ENCODE measurements at places on chromosomes 6 and 20.

DNA sequence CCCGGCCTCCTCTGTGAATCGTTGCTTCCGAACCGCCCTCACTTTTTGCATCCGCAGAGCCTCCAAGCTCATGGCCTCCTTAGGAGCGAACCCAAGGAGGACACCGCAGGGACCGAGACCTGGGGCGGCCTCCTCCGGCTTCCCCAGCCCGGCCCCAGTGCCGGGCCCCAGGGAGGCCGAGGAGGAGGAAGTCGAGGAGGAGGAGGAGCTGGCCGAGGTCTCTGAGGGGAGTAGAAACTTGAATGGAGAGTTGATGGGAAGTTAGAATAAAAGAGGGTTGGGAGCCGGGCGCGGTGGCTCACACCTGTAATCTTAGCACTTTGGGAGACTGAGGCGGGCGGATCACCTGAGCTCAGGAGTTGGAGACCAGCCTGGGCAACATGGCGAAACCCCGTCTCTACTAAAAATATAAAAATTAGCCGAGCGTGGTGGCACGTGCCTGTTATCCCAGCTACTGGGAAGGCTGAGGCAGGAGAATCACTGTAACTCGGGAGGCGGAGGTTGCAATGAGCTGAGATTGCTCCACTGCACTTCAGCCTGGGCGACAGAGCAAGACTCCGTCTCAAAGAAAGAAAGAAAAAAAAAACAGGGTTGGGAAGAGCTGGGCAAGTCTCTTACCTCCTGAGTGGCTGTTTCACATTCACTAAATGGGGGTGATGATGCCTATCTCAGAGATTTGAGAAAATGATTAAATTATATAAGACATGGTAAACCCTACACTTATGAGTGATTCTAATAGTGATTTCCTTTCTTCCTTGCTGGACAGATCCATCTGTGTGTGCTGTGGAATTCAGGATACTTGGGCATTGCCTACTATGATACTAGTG, 805 bp downstream of the MSH5 start:
- no peak for DNase-seq

DNA sequence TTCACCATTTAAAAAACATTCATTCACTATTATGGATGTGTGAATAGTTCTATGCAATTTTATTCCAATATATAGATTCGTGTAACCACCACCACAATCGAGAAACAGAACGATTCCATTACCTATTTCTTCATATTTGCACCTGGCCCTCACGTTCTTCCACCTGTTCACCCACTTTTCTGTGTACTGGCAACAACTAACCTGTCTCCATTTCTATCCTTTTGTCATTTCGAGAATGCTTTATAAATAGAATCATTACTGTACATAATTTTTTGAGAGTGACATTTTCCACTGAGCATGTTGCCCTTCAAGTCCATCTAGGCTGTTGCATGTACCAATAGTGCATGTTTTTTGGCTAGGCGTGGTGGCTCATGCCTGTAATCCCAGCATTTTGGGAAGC, 23.2 kb upstream of the STX11 start:
- DNase-seq = no peak

GRCh38 chr6:14118091-14118439, 493 bp downstream of the CD83 start:
- peak; percentile 21 for DNase-seq

GRCh38 chr6:144920391-144920961, 635.3 kb downstream of the UTRN start:
- DNase-seq = no peak

DNA sequence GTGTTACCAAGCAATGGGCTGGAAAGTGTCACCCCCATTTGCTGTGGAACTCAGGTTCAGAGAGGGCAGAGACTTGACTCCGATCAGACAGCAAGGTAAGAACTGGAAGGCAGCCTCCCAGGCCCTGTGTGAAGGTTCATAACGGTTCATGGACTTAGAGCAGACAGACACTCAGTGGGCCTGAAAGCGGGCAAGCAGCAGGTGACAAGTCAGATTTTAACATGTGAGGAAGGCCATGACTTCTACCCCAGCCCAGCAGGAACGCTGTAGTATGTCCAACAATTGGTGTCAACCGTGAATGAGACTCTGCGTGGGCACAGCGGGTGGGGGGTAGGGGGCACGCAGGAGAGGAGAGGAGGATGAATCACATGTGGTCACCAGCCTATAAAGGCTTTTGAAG, 217.6 kb upstream of the SNX9 start:
- no peak for DNase-seq

DNA sequence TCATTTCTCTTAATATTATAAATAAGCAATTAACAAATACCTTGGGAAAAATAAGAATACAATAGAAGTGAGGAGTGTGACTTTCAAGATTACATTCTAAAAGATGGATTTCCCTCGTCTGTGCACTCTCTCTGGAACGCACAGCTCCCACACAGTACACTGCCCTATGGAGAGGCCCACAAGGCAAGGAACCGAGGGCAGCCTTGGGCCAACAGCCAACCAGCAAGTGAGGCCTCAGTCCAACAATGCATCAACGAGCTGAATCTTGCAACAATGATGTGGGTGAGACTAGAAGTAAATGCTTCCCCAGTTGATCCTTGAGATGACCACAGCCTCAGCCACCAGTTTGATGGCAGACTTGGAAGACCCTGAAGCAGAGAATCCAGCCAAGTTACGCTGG, 34.5 kb upstream of the AVP start:
- no peak for DNase-seq

DNA sequence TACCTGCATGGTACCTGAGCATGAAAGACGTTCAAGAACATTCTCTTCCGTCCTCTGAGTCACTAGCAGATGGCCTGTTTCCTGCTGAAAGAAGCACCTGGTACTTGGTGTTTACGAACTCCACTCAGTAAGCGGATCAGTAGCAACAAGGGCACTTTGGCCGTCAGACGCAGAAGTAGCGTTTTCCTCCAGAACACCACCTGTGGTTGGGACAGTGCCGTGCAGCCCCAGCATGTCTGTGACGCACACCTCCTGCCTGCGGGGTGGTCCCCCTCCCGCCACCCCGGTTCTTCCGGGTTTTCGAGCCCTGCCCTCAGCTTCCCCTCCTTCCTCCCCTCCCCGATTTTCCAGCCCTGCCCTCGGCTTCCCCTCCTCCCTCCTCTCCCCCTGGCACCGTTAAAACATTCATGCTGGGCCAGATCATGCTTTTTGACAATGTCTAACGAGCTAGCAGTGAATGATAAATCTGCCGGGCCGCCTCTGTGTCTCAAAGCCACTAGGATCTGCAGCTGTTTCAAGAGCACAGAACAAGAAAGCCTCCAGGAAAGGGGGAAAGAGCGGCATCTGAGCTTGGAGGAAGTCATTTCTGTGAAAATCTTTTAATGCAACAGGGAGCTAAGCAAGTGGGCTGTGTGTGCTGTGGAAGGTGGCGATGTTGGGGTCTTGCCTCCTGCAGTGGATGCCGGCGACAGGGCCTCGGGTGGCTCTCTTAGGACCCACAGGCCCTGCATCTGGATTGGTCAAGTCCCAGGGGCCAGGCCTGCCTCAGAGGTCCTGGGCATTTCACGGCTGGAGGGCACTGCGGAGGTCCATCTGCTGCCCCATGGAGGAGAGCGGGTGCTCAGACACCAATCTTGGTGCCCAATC, 207.9 kb downstream of the ERMARD start:
- peak; percentile 8 for DNase-seq

DNA sequence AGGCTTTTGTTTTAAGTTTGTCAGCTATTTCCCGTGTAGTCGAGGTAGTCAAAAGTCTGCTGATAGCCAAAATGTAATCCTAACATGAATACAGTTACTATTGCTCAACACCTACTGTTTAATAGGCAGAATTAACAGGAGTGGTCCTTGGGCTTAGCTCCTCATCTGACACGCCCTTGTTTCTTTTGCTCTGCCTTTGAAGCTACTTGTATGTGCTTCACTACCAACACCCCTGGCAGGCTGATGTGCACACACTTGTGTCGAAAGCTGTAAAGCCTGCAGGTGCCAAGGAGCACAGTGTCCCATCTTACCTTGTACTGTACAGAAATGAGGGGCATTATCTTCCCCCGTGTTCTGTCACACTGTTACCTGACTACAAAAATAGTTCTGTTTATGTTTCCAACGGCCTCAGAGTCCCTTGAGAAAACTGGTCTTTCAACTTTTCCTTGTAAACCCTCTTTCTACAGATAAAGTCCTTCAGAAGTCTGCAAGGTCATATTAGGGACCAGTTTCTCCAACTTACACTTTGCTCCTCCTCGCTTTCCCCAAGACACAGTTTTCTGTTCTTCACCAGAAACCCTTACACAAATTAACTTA, 9.3 kb downstream of the SDHAF4 start:
- no peak for DNase-seq

DNA sequence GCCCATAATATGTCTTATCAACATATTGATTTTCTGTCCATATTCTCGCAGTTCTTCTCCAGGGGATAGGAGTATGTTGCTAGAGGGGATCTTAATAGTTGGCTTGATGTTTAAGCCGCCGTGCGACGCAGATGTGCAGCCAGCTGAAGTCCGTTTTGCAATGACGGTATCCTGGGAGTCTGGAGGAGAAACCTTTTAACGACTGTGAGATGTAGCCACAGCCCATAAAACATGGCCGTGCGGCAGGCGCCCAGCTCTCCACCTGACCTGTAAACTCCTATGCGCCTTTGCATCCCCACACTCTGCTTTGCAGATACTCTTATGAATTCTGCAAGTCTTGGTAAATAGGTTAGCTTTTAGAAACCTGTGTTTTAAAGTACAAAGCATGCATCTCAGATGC, 36.9 kb downstream of the BMP6 start:
- DNase-seq = no peak

- no peak for DNase-seq
Observed at GRCh38 chr20:18195931-18196330, 58.3 kb downstream of the KAT14 start.

- DNase-seq = no peak
Observed at GRCh38 chr20:42565235-42565995, 624.3 kb downstream of the PTPRT start.

GRCh38 chr6:16450821-16451220, 212.4 kb downstream of the GMPR start:
- DNase-seq = no peak

GRCh38 chr20:18738055-18738454, 75.5 kb upstream of the SCP2D1 start:
- no peak for DNase-seq

DNA sequence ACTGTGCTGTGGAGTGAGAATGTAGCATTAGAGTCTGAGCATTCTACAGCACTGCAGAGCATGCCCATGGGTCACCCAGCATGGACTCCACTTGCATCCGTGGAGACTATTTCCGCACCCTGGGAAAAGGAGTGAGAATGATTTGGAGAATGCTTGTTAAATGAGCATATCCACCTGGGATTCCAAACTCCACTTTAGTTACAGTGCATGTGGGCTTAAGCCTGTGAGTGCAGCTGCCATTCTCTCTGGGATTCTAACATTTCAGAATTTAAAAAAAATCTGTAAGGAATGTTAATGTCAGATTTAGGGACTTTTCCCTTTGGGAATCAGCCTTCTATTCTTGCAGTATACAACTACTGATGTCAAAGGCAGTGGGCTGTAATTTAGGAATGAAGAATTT, 33.4 kb downstream of the KIF25 start:
- no peak for DNase-seq

DNA sequence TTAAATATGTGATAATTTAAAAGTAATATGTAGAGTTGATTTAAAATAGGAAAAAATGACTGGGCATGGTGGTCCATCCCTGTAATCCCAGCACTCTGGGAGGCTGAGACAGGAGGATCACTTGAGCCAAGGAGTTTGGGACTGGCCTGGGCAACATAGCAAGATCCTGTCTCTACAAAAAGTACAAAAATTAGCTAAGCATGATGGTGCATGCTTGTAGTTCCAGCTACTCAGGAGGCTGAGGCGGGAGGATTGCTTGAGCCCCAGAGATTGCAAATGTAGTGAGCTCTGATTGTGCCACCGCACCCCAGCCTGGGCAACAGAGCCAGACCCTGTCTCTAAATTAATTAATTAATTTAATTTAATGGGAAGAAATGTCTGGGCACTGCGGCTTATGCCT, 44.2 kb upstream of the CDYL start:
- DNase-seq = no peak

DNA sequence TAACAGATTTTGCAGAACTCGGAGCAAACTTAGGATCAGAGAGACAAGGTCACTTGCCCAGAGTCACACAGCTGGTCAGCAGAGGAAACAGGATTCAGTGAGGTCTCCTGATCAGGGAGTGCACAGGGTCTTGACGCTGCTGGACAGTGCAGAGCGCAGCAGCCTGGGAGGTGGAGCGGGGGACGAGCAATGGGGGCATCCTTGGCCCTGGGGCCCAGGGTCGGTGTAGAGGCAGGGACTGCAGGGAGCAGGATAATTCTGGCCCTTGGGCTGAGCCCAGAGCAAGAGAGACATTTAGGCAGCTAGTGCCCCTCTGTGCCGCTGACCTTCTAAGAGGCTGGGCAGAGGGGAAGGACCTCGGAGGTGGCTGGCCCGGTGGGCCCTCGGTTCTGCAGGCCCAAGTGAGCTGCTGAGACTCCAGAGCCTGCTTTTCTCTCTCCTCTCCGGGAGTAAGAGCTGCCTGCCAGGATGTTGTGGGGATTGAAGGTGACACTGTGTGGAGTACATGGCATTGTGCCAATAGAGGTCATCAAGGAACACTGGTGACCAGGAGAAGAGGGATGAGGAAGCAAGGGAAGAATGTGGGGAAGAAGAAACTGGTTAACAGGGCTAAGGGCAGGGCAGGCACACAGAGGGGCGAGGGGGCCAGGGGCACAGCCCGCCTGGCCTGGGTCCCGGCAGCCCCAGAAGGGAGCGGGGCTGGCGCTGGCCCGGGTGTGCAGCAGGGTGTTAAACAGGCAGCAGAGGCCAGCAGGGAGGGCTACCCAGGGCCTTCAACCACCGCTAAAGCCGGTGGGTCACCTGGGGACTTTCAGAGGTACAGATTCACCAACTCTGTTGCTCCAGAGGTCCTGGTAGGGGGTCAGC, 122.0 kb downstream of the AGPAT4 start:
- DNase-seq = no peak

DNA sequence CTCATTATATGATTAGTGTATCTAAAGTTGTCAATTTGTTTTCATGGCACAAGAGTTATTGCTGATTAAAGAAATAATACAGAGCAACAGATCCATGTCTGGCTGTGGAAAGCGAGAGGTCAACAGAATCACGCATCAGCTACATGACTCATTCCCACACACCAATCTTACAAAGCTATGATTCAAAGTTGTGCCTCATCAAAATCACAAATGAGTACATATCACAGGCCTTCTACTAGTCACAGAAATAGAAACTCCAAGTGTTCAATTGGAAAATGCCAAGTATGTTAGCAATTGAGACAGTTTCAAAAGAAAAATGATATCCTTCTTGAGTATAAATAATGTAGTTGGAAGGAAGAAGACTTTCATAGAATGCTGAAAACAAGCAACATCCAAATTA, 57.8 kb upstream of the NKAIN2 start:
- no peak for DNase-seq
